ENCODE measurements at places on chromosomes 1 and 21.

DNA sequence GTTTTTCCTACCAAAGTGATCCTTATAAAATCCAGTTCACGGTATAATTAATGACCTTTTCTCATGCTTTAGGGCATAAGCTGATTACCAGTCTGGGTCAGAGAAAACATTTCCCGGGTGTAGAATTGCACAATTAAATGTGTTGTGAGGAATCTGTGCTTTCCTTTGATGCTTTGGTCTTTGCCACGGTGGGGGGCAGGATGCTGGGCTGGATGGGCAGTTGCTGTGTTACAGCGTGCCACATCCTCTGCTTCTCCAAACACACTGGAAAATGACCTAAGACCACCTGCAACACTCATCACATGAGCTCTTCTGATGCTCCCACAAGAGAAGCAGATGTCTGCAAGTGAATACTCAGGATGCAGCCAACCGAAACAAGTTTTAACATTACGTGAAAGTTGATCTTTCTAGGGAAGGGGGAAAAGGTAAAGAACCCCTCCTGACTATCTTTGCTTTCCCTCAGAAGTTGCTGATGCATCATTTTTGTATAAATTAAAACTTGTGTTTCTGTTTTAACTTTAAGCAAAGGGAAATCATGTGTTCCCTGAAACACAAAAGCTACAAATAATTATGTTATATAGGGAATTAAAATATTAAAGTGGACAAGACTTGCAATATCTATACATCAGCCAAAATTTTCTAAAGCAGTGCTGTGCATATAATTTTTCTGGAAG lies 515.3 kb upstream of the NR5A2 start:
- no peak for DNase-seq

- DNase-seq = peak; percentile 69
These were observed 19.4 kb upstream of the BSDC1 start for GRCh38 chr1:32413507-32414185.

GRCh38 chr1:11719313-11720032 lies 16.5 kb upstream of the AGTRAP start:
- DNase-seq = peak; percentile 56

DNA sequence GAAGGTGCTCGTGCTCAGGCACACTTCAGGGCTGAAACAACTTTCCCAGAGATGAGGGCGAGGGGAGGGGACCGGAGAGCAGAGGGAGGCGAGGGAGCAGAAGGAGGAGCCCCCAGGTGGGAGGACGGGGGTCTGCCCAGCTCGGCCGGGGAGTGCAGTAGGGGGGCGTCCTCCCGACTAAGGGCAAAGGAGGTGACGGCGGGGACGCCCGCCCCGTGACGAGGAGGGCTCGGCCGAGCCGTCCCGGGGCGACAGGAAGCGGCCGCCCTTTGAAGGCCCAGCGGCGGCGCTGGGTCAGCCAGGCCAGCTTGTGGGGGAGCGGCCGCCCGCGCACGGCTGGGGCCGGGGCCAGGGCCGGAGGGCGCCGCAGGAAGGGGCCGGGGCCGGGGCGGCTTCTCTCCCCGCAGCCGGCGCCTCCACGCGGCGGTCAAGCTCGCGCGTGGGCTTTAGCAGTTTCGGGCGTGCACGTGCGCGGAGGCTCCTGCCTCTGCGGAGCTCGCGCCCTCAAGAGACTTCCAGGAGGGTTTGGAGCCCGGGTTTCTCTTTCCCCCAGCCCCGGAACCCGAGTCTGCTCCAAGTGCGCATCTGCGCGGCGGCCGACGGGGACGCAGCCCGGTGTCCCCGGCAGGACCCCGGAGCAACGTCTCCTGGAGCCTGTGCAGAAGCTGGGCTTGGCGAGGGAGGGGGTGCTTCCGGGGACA lies 100.8 kb upstream of the SLC45A1 start:
- DNase-seq = peak; percentile 44

GRCh38 chr1:58432851-58433668 lies 113.5 kb downstream of the OMA1 start:
- peak; percentile 55 for DNase-seq

GRCh38 chr1:16067127-16067768 lies 6.2 kb downstream of the FAM131C start:
- peak; percentile 38 for DNase-seq

DNA sequence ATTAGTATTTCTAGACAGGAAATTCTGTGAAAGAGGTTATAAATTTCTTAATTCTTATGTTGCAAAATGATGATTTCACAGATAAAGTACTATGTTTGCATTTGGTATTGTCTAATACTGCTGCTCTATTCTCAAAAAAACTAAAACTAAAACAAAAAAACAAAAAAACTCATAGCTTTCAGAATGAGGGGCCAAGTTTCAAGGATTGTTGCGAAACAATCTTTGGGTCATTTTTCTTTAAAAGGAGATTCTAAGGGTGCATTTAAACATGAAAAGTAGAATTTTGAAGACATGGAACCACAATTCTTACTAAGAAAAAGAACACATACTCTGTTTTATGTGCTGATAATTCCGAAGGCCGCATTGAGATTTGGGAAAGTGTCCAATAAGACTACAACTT lies 645.1 kb downstream of the ADGRL2 start:
- no peak for DNase-seq

DNA sequence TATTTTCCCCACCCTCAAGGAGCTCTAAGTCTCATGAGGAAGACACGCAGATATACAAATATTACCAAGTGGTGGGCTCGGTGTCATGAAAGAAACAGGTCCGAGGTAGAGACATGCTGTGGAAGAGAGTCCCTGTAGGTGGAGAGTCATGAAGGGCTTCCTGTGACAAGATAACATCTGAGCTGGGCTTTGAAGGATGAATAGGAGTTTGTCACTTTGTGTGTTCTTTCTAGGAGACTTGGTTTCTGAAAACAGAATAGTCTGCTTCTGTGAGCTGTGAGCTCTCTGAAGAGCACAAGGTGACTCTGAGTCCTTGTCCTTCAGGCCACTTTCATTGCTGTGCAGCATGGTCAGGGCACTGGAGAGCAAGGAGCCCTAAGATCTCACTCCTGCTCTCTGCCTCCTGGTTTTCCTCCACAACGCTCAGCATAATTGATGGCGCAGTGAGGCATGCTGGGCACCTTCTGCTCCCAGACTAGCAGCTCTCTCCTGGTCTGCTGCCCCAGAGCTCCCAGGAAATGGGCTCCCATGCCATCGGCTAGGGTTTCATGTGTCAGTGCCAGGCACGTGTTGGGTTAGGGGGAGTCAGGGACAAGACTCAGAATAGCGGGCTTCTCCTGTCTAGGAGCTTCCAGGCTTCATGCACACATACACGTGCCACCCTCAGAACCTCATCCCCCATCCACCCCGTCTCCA lies 209.9 kb upstream of the CSF3R start:
- no peak for DNase-seq

DNA sequence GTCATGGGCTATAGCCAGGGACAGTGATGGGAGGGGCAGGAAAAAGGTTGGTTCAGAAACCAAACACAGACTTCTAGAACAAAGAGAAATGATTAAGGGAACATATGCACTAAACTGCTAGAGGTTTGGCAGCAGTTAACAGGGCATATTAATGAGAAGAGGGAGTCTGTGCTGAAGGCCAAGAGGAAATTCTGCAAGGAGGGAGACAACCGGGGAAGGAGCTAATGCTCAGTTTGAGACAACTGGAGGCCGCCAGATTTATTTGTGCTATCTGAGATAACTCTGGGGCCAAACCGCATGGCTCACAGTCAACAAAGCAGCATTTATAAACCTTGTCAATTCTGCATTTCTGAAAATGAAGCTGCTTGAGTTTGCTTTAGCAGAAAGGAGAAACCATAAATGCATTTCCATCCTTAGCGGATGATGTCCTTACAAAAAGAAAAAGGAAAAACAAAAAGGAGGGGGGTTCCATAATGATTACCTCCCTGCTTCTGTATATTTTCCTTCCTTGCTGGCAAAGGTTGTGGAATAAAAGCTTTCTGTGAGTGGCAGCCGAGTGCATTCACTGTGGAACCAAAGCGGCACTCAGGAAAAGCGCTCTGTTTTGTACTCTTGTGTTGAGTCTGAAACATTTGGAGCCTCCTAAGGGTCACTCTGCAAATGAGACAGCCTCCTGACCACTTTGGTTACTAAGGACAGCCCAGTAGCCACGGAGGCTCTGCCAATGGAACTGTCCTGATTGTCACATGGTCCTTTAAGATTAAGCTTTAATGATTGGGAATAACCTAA lies 70.3 kb downstream of the SIM2 start:
- no peak for DNase-seq

DNA sequence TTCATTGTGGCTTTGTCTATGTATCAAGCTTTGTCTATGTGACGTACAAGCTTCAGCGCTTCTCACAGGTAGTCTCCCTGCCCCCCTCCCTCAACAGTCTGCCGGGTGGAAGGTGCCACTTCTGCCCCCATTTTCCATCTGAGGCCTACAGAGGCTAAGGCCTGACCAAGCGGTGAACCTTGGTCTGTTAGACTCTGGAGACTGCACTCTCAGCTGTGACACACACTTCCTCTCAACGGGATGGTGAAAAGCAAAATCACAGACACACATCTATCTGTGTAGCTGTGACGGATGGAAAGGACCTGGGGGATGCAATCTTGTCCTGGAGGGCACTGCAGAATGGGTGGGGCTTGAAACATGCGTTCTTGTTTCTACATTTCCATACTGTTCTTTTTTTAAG lies 152.9 kb upstream of the EDN2 start:
- no peak for DNase-seq

DNA sequence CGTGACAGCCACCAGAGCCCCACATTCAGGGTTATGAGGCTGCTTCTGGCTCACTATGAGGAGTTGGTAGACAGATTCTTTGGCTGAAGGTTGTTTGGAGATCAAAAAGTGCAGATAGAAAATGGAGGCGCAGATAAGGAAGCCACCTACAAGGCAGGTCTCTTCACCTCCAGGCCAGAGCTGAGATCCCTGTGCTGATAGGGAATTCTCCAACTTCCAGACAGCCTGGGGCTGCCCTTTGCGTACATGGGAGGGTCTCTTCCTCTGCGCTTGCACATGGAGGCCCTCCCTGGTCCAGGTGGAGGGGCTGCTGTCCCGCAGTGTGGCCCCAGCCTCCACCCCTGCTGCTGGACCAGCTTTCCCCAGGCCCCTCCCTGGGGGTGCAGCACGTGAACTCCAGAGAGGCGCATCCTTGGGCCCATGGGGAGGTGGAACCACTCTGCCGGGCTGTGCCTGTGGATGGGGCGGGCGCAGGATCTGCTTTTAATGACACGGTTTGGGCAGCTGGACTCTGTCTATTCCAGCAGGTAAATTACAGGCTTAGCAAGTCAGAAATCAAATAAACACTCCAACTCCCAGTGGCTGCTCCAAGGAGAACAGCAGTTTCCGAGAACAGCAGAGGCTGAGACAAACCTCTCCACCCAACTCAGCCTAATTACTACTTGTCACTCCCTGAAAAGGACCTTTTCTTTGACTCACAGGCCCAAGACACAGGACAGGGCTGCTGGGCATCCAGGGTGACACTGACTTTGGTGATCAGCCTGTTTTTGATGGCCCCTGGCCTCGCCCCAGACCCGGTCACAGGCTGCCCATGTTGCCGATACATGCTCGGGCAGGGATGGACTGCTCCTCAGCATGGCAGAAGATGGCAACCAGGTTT lies 12.4 kb downstream of the OXCT2 start:
- DNase-seq = no peak

GRCh38 chr1:151288502-151288901 lies 6.4 kb downstream of the ZNF687 start:
- no peak for DNase-seq

DNA sequence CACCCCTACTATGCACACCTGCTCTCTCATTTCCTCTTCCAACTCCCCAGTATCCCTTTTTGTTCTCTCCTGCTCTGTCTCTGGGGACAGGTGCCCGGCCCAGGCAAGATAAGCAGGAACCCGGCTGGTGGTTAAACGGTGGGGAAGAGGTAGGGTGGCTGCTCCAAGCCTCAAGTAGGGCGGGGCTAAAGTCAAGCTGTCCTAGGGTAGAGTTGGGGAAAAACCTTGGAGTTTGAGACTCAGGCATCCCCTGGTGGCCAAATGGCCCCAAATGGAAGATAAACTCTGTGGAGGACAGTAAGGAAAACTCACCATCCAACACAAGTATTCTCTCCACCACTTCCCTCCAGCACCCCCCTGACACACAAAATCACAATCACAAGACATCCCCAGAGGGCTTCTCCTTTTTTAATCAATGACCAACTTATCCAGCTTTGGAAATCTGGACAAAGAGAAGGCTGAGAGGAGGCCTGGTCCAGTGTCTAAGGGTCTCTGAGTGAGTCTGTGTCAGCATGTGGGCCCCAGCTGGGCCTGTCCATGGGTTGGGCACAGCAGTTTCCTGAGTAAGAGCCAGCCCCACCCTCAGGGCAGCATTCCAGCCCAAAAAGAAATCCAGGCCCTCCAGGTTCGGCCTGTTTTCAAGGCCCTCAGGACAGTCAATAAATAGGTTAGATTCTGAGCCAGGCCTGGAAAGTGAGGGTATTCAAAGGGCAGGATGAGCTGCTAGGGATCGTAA lies 9.8 kb downstream of the POMGNT1 start:
- no peak for DNase-seq

- DNase-seq = peak; percentile 69
These were observed 2.8 kb downstream of the ARMH1 start for GRCh38 chr1:44677201-44677766.

DNA sequence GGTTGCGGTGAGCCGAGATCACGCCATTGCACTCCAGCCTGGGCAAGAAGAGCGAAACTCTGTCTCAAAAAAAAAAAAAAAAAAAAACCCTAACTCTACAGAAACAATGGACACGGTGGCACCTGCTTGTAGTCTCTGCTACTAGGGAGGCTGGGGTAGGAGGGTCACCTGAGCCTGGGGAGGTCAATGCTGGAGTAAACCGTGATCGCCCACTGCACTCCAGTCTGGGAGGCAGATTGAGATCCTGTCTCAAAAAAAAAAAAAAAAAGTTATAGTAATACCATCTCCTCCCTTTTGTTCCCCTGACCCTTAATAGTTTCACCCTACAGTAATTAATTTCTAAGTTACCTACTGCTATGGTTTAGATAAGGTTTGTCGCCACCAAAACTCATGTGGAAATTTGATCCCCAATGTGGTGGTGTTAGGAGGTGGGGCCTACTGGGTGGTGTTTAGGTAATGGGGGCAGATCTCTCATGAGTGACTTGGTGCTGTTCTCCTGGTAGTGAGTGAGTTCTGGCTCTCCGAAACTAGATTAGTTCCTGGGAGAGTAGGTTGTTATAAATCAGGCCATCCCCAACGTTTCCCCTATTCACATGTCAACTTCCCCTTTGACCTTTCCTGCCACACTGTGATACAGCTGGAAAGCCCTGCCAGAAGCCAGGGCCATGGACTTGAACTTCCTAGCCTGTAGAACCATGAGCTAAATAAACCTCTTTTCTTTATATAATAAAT lies 9.8 kb downstream of the FBXO42 start:
- no peak for DNase-seq

DNA sequence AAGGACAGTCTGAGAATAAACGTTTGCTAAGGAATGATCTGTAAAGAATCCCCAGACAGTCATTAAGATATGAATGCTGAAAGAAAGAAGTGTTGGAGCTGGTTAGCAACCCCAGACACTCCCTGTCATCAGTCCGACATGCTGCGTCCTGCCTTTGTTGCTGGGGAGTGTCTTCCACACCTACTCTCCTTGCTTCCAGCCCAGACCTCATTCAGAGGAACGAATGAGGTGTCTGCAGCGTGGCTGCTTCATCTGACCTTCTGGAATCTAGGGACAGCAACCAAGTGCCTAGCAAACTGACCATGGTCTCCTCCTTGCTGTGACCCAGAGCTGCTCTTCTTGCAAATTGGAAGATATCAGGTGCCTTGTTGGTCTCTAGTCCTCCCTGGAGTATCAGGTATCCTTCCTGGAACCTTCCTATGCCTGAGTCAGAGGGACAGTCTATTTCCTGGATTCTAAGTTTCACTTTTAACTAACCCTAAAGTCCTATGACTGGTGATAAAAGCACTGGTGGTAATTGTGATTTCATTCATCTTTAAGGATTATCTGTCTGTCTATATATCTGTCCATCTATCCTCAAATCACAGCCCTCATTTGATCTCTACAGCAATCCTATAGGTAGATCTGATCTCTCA lies 45.3 kb downstream of the NFASC start:
- DNase-seq = no peak
